ENCODE measurements at places on chromosomes 13 and 19.

- H3K36me3 ChIP-seq, result peaks cover 9% of the 10 kb centered on the region
- H3K27me3 ChIP-seq, result no peaks in the 10 kb centered on the region
- DNase-seq, result no peak
- no peak overlapping the region for H3K27ac ChIP-seq
Observed at GRCh38 chr19:48858984-48859710, 9.3 kb downstream of the PLEKHA4 start.

- DNase-seq, result no peak
- peaks cover 29% of the 10 kb centered on the region for H3K36me3 ChIP-seq
- H3K27me3 ChIP-seq, result no peaks in the 10 kb centered on the region
- no peaks in the 10 kb centered on the region for H3K4me1 ChIP-seq
Observed at GRCh38 chr13:95861296-95861695, 184.4 kb downstream of the DNAJC3 start.

GRCh38 chr13:77448689-77449088, 86.8 kb upstream of the SCEL start:
- H3K27ac ChIP-seq, result no peak overlapping the region
- no peaks in the 10 kb centered on the region for H3K27me3 ChIP-seq
- H3K36me3 ChIP-seq, result no peaks in the 10 kb centered on the region
- DNase-seq, result no peak
- H3K4me1 ChIP-seq, result peaks cover 6% of the 10 kb centered on the region

GRCh38 chr19:57267291-57267690, 13.0 kb upstream of the ZNF460 start:
- no peak for DNase-seq
- no peaks in the 10 kb centered on the region for H3K27me3 ChIP-seq
- no peaks in the 10 kb centered on the region for H3K4me1 ChIP-seq
- no peak overlapping the region for H3K27ac ChIP-seq
- H3K36me3 ChIP-seq, result peaks cover 12% of the 10 kb centered on the region
- no peak overlapping the region for H3K4me3 ChIP-seq

- H3K27ac ChIP-seq, result peak overlapping the region; percentile 80
- peaks cover 26% of the 10 kb centered on the region for H3K4me1 ChIP-seq
- H3K27me3 ChIP-seq, result no peaks in the 10 kb centered on the region
- no peaks in the 10 kb centered on the region for H3K36me3 ChIP-seq
Observed at GRCh38 chr13:44237276-44237767, 136.3 kb upstream of the SERP2 start.

Measured in type B pancreatic cell (in vitro differentiated cells).